ENCODE measurements at places on chromosomes 11 and 22.

GRCh38 chr11:1049071-1049405 lies 12.5 kb upstream of the MUC6 start:
- DNase-seq, result no peak

- no peak for DNase-seq
Measured at GRCh38 chr22:40392618-40393017, 22.2 kb downstream of the SGSM3 start.

- DNase-seq, result no peak
Measured at GRCh38 chr22:22934543-22935055, 47.0 kb downstream of the IGLL5 start.

DNA sequence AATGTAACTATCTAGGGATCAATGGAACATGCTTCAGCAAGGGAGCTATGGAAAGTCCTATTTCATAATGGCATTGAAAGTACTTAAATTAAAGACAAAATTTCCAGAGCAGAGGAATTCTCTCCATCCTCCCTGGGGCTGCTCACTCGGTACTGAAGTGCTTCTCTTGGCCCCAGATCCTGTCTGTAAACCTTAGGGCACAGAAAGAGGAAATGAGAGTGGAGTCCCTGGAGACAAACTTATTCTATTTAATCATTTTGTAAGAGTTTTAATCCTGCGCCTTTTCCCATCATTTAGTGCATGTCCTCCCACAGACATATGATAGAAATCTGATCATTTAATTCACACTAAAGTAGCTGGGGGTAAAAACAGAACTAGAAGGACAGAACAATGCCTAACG lies 20.9 kb upstream of the PAMR1 start:
- DNase-seq, result no peak

DNA sequence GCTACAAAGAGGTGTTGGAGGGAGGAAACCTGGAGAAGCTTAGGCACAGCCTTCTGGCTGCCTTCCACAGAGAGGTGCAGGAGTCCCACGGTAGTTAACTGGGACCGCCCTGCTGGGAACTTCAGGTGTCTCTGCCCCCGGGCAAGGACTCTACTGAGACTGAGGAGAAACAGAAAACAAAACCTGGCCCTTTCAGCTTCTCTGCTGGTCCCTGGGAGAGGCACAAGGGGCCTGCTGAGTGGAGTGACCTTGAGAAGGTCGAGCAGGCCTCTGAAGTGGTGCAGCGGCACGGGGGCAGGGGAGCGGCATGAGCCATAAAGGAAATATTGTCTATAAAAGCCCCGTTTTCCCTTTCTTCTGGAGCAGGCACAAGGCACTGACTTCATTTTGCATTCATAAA lies 38.9 kb downstream of the NTM start:
- DNase-seq, result no peak
